Fibroblast of the aortic adventitia (primary cell): ENCODE measurements at places on chromosomes 1 and 21. TPM values are rescaled to one million over a fixed set of nuclear protein-coding genes. Genes with fewer than 3 reads are reported as not detected.
A peak's percentile ranks its signal among the peaks of the same experiment; 100 is the strongest.

The KIF2C gene
- total RNA-seq, result 1.1 and 23.0 TPM in 2 replicates

GRCh38 chr1:36211841-36212240, 12.4 kb upstream of the THRAP3 start:
- no peak for DNase-seq

DNA sequence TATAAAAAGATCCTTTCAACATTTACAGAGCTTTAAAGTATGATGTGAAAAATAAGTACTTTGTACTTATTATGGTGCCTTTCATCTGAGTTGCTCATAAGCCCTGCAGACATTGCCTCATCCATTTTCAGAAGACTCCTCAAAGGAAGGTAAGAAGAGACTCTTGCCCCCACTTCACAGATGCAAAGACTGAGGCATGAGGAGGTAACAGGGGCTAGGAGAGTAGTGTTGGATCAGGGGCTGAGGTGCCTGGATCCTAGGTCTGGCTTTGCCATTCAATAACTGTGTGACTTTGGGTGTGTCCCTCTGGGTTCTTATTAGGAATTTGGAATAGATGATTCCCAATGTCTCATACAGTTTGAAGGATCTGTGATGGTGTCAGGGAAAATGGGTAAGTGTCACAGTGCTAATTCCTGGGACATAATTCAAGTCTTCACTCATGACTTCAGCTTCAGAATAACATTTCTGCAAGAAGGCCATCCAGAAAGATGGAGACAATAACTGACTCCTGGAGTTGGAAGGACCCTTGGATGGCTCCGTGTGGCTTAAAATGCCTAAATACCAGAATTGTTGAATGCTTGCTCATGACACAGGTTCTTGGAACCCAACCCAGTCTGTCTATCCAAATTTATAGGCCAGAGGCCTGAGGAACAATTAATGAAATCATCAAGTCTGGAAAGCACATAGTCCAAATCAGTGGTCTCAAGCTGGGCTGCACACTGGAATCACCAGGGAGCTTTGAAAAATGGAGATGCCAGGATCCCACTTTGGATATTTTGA, 93.1 kb upstream of the RUNX1 start:
- DNase-seq, result peak; percentile 35

- DNase-seq, result no peak
Measured at GRCh38 chr1:21857840-21858670, 46.0 kb downstream of the LDLRAD2 start.

DNA sequence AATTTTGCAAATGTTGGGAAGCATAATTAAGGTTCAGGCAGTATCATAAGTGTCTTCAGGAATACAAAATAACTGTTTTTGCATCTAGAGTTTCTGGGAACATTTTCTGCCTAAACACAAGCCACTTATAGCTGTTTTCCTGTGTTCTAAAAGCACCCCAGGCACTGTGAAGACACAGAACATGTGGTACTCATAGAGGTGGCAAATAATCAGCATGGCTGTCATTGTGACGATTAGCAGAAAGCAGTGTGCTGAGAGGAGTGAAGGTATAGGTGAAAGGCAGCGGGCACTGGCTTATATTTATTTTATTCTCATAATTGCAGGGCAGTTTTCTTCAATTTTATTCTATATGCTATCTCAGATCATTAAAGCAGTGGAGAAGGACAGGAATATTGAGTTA, 119.6 kb downstream of the LRRC53 start:
- no peak for DNase-seq
